ENCODE measurements at places on chromosomes 7 and 10.
A peak's percentile ranks its signal among the peaks of the same experiment; 100 is the strongest.

DNA sequence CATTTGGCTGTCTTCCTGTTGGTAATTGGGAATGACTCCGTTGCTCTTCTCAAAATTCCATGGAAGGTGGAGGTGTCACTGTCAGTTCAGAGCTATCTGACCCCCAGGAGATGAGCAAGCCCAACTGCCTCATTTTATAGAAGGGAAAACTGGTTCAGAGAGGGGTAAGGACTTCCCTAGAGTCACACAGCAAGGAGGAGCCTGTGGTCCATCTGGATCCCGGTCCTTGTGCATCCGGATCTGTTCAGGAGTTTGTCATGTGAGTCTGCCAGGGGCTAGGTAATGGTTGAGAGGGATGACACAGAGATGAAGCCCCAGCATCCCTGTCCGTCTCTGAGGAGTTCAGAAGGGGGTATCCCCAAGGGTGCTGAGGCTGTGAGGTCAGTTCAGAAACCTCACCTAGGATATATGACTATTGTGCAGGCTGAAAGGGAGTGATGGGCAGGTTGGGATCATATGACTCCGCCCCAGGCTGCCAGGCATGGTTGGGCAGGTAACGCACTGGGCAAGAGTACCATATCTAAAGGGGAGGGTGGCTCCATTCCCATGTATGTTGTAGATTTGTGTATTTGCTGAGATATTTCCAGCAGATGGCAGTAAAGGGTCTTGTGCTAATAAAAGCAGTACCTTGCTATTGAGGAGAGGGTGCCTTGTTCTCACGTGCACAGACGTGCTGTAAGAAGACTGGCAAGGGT, 16.0 kb upstream of the SLC29A3 start:
- peak; percentile 79 for DNase-seq

DNA sequence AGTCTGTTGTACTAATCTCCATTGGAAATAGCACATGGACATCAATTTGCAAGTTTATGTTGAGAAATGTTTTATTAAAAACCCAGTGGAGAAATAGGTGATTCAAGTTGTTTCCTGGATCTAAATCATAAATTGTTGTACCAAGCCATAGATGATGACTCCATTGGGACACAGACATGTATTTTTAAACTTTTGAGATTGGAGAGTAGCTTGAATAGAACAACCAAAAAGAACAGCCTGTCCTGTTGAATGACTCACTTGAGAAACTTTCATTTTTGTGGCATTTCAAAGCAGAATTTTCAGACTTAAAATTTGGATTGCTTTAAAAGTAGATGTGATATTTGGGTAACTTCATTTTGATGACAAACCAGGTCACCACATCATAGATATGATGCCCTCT, 197.5 kb downstream of the GPAM start:
- no peak for DNase-seq

- no peak for DNase-seq
These were observed 400.9 kb downstream of the SORCS3 start for GRCh38 chr10:105041956-105042355.

- no peak for DNase-seq
These were observed 479 bp downstream of the CYP26A1 start for GRCh38 chr10:93074147-93074596.

DNA sequence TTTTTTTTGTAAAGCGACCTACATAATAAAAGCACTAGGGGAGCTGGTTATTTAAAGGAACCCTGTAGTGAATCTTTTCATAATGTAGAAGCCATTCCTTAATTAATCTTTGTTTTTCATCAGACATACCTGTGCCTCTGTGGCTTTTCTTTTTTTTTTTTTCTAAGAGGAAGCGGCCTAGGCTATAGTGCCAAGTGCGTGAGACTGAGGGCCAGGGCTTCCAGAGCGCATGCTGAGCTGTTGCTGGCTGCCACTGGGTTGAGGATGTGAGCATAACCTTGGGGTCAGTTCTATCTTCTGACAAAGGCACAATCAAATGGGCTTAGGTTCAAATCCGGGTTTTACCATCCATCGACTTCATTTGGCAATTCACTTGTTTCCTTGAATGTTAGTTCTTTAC, 103.7 kb downstream of the NEUROD6 start:
- DNase-seq, result no peak

GRCh38 chr7:48317360-48317759, 146.1 kb downstream of the ABCA13 start:
- no peak for DNase-seq

GRCh38 chr7:7221599-7222038, 39.3 kb downstream of the C1GALT1 start:
- no peak for DNase-seq

GRCh38 chr10:112471878-112472487, 25.0 kb downstream of the VTI1A start:
- peak; percentile 62 for DNase-seq

GRCh38 chr10:33143160-33143728, 185.2 kb upstream of the ITGB1 start:
- no peak for DNase-seq

DNA sequence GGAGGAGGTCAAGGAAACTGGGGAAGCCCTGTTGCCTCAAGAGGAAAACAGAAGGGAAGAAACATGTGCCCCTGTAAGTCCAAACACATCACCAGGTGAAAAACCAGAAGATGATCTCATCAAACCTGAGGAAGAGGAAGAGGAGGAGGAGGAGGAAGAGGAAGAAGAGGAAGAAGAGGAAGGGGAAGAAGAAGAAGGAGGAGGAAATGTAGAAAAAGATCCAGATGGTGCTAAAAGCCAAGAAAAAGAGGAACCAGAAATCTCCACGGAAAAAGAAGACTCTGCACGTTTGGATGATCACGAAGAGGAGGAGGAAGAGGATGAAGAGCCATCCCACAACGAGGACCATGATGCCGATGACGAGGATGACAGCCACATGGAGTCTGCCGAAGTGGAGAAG, 82.7 kb upstream of the SAMD8 start:
- no peak for DNase-seq

- DNase-seq, result no peak
These were observed 369.6 kb upstream of the DPP6 start for GRCh38 chr7:153682628-153683027.

GRCh38 chr7:42154173-42154572, 82.8 kb downstream of the GLI3 start:
- no peak for DNase-seq

DNA sequence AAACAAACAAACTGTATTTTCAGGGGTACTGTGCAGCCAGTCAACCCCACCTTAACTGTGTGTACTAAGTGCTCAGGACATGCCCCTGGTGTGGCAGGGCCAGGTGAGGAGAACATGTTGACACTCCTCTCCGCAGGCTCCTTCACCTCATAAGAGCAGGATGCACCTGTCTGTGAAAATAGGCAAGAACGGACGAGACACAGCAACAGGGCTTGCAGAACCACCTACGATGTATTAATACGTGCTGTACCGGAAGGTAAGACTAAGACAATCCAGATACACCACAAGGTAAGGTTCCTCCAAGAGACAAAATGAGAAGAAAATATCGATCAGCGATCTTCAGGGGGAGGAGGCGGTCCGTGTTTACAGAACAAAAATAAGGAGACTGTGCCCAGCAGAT, 65.8 kb upstream of the CAMK2B start:
- no peak for DNase-seq

DNA sequence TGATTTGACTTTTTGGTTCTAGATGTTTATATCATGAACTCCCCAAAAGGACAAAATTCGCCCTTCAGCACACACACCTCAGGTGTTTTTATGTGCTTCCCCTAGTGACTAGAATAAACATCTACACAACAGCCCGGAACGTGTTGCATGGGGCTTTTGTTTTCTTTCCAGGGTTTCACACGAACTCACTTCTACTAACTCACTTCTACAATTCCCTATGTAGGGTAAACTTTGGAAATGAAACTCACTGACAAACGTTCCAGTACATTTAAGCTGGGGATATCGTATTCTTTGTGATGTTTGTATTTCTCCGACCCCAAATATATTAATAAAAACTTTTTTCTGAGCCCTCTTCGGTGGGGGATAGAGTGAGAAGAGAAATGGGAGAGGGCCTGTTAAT, 1.4 kb downstream of the TRA2A start:
- DNase-seq, result peak; percentile 71

GRCh38 chr10:113978802-113979201, 64.9 kb upstream of the ADRB1 start:
- DNase-seq, result no peak

GRCh38 chr7:150420987-150421674, 29.3 kb upstream of the GIMAP8 start:
- peak; percentile 82 for DNase-seq

DNA sequence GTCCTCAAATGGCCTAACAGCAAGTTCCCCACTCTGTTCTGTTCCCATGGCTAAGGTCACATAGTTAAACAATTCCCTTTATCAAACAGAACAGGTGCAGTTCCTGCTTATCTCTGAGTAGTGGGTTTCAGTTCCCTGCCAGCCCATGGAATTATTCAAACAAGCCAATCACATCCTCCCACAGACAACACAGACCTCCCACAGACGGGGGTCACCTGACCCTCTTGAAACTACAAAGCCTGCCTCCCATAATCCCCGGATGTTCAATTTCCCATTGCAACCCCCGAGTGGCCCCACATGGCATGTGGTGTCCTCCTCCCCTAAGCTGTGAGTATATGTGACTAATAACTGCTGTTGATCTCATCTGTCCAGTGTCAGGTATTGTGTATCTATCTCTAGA, 64.1 kb downstream of the TMEM168 start:
- DNase-seq, result peak; percentile 2

DNA sequence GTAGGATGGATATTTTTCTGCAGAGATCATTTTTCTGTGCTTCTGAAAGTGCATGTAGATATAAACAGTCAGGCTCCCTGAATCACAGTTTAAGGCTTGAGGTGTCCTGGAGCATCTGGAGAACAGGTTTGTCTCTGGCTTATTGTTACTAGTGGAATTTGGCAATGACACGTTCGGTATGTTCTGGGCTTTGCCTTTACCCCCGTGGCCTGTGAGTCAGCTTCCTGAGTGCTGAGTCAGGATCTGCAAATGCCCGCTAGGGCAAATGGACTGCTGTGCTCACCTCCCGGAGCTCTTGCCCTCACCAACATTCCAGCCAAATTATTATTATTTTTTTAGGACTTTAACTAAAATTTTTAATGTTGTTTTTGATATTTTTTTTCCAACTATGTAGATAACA, 192.5 kb upstream of the PRSS1 start:
- no peak for DNase-seq

- peak; percentile 75 for DNase-seq
These were observed 40.2 kb upstream of the PROSER2 start for GRCh38 chr10:11782793-11783557.

- DNase-seq, result no peak
These were observed 663.4 kb downstream of the INHBA start for GRCh38 chr7:41039386-41039953.

GRCh38 chr7:88635149-88635548, 124.4 kb upstream of the ZNF804B start:
- no peak for DNase-seq

- no peak for DNase-seq
These were observed 157.5 kb downstream of the CHN2 start for GRCh38 chr7:29352041-29352440.

DNA sequence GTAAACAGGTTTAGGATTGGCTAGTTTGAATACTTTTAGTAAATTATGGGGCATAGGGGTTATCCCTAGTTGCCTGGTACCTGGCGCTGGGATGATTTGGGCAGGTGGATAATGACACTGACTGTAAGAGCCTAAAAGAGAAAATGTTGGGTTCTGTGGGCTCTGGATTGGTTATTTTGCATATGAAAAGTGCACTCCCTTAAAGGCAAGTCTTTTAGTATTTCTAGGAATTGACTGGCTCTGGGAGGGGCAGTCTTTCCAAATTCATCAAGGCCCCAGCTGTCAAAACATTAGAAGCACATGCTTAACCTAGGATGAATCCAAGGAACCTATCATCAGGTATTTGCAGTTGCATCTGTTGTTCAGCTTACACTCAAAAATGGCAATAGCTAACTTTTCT, 454.6 kb upstream of the SORCS1 start:
- no peak for DNase-seq

DNA sequence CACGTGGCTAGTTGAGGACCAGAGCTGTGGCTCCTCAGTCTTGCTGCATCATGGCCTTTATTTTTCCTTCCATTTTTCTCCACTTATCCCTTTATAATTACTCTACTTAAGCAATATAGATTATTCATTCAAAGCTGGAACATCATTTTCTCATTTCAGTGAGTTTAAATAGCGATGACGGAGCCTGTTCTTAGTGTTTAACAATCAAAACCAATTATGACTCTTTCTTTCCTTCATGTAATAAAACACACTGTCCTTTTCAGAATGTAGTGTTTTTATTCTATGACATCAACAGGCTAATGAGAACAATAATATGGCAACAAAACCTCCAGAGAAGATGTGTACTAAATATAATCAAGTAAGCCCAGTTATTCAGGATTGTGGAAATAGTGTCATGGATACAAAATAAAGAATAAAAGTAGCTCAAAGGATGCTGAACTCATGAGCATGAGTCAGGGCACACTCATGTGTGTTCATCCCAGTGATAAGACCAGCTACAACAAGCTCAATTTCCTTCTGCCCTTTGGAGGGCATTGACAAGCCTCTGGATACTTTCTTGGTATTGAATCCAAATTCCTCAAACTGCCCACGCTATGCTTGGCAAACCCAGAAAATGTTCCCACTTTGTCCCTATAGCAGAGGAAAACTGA, 188.4 kb downstream of the CYP26A1 start:
- no peak for DNase-seq

- DNase-seq, result no peak
These were observed 81.1 kb upstream of the FZD1 start for GRCh38 chr7:91182819-91183764.

DNA sequence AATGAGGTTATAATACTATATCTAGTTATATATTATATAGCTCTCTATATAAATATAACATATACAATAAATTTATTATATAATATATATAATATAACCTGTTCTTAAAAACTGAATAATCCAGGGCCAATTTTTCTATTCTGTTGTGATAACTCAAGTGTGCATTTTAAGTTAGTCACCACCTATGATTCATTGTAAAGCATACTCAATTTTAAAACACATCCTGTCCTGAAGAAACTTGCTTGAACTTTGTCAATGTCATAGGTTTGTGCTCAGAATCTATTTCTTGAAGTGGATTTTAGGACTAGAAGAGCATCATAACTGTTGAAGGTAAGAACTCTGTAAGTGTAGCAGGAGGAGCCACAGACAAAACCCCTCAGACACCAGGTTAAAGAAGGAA, 1209.8 kb downstream of the REEP3 start:
- DNase-seq, result no peak

DNA sequence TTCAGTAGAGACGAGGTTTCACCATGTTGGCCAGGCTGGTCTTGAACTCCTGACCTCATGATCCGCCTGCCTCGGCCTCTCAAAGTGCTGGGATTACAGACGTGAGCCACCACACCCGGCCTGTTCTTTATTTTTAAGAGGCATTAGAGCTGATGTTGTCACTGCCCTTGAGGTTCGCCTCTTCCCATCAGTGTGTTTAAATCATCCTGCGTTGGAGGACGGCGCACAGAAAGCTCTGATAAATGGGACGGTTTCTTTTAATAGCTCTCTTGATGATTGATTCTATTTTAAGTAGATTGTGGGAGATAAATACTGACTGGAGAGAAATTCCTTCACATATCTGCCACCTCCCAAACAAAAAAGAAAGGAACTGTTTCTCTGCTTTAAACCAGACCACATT, 29.0 kb downstream of the UPP1 start:
- no peak for DNase-seq

GRCh38 chr10:130215151-130215930, 79.2 kb downstream of the GLRX3 start:
- DNase-seq, result no peak

- no peak for DNase-seq
These were observed 6.5 kb downstream of the VPS41 start for GRCh38 chr7:38902449-38902848.
